ENCODE measurements at places on chromosomes 1 and 21. TPM values are rescaled to one million over a fixed set of nuclear protein-coding genes. Genes with fewer than 3 reads are reported as not detected.
A peak's percentile ranks its signal among the peaks of the same experiment; 100 is the strongest.

DNA sequence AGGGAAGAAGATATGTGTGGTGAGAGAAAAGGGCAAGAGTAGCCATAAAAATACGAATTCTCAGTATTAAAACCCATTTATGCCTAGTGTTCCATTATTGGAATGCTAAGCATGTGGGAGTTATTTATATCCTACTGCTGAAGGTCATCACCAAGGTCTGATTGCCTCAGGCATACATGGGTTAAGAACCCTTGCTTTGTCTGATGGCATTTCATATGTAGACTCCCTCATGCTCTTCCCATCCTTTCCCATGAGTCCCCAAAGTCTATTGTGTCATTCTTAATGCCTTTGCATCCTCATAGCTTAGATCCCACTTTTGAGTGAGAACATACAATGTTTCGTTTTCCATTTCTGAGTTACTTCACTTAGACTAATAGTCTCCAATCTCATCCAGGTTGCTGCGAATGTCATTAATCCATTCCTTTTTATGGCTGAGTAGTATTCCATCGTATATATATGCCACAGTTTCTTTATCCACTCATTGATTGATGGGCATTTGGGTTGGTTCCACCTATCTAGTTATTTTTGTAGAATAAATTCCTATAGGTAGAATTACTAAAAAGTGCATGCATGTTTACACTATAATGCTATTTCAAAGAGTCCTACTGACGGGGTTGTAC is 172.5 kb downstream of the DYRK1A start:
- no peak for DNase-seq

DNA sequence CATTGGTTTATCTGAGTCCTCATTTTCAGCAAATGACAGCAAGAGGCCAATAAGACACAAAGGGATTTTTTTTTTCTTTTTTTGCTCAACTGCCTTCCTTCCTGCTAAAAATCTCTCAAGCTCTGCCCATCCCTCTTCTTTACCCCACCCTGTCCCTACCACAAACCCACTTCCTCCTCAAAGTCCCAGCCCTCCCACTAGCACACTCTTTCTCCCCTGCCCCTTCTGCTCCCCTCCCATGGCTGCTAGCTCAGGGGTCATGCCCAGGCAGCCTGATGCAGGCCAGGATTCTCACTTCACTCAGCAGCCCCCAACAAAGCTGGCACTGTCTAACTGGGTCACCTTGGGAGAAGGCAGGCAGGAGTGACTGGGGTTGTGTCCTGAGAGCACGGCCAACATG is 28.8 kb upstream of the PPP2R5A start:
- no peak for DNase-seq

Gene KIRREL1
- 50.2 TPM for total RNA-seq

DNA sequence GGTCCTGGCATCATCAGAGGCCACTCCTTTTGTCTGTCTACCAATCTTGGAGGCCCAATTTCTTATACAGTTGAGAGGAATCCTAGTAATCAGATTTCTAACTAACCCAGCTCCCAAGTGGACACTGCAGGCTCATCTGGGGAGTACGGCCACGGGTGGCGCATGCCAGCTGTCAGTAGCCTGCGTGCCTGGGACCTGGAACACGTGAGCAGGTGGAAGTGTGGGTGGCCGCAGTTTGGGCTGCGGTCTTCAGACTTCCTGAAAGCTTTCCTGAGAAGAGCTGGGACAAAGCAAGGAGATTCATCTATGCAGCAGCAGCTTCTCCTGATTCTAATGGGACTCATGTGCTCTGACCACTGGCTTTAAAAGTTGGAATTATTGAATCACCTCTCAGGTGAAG is 12.4 kb downstream of the ADORA3 start:
- DNase-seq = no peak

- peak; percentile 40 for DNase-seq
These were observed at the start of gene TFAP2E for GRCh38 chr1:35573198-35574124. Gene TFAP2E, plus strand, starts transcription at chr1:35573314. Its CDS starts 264 bp downstream, at chr1:35573578.

DNA sequence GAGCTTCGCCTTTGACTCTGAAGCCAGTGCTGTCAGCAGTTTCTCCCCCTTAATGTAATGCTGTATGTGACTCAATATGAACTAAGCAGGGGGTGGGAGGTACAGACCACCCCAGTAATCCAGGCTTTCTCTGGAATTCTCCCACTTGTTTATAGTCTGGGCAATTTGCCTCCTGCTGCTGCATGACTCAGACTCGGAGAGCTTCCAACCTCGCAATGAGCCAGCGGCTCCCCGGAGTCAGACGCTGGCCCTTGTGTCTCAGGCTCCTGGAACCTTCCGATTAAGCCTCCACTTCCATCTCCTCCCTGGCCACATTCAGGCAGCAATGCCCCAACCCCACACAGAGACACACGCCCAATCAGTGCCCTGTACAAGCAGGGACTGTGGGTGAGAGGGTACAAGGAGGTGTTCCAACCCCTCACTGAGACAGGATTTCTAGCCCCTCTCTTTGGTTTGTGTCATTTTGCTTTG is 471.7 kb upstream of the VAMP3 start:
- peak; percentile 91 for DNase-seq

GRCh38 chr1:115814685-115815398 is 26.1 kb downstream of the NHLH2 start:
- peak; percentile 38 for DNase-seq

GRCh38 chr1:219401724-219402625 is 210.9 kb downstream of the ZC3H11B start:
- no peak for DNase-seq

Gene CGN
- total RNA-seq = not detected

Gene DENND2C
- total RNA-seq = 11.3 TPM

DNA sequence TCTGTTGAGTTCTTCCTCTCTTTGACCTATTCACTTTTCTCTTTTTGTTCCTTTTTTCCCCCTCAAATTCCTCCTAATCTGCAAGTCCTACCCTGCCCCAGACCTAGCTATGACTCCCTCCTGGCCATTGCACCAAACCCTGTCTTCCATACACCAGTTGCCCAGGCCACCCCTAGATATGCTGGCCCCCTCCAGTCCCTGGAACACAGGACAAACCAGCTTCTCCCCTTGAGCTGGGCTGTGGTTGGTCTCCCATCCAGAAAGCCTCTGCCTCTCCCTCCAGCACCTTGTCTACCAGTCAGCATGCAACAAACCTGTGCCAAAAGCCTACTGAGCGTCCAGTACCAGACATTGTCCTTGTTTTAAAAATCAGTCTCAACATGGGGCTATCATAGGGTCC is 59.4 kb downstream of the ELK4 start:
- DNase-seq = no peak

- DNase-seq = no peak
These were observed 31.4 kb upstream of the SLC35D1 start for GRCh38 chr1:67085326-67085725.

- DNase-seq = no peak
These were observed 10.7 kb downstream of the CDCA8 start for GRCh38 chr1:37703061-37703460.

Gene SMIM12
- total RNA-seq = 17.6 TPM
